Activated T-cell treated with anti-CD3 and anti-CD28 coated beads for 48 hours (primary cell): ENCODE measurements at places on chromosomes 13 and 19.

DNA sequence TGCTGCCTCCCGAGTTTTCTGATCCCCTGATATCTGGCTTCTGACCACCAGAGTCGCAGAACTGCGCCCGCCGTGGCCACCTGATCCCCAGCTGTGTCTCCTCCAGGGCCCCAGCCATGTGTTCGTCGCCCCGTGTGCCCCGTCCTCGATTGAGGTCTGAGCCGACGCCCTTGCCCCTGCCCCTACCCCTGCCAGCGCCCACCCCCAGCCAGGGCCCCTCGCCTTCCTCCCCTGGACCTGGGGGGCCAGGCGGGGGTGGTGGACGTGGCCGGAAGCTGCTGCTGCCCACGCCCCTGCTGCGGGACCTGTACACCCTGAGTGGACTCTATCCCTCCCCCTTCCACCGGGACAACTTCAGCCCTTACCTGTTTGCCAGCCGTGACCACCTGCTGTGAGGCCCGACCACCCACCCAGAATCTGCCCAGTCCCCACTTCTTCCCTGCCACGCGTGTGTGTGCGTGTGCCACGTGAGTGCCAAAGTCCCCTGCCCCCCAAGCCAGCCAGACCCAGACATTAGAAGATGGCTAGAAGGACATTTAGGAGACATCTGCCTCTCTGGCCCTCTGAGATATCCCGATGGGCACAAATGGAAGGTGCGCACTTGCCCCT, 9.2 kb downstream of the PLPPR2 start:
- DNase-seq: no peak

DNA sequence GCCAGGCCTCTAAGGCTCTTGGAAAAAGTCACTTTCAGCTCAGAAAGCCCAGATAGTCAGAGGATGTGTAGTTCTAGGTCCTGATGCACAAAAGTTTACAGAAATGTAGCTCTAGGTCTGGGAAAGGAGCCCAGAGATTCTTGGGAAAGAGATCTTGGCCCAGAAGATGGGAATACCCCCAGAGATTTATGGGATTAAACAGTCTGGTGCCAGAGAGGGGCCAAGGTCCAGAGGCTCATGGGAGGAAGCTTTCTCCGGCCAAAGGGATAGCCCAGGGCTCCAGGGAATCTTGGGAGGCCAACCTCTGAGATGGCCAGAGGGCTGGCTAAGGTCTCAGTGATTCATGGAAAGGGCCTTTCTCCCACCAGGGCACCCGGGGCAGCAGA, 15.2 kb downstream of the BCAT2 start:
- no peak for DNase-seq

- DNase-seq: no peak
Observed at GRCh38 chr19:34306213-34306661, 51.9 kb downstream of the GARRE1 start.

DNA sequence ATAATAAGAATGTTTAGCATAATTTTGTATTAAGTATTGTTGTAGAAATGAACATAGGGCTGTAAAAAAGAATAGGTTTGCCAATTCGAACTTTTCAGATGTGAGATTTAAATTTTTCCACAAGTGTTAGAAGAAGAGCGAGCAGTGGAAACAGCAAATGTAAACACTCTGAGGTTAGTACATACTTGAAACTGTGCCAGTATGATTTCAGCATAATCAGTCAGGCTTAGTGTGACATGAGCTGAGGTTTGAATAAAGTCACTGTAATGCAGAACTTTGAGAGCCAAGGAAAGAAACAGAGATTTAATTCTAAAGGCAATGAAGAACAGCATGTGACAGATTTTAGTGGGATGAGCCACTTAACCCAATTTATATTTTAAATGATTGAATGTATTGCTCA, 2166.4 kb downstream of the PCDH9 start:
- DNase-seq: no peak

DNA sequence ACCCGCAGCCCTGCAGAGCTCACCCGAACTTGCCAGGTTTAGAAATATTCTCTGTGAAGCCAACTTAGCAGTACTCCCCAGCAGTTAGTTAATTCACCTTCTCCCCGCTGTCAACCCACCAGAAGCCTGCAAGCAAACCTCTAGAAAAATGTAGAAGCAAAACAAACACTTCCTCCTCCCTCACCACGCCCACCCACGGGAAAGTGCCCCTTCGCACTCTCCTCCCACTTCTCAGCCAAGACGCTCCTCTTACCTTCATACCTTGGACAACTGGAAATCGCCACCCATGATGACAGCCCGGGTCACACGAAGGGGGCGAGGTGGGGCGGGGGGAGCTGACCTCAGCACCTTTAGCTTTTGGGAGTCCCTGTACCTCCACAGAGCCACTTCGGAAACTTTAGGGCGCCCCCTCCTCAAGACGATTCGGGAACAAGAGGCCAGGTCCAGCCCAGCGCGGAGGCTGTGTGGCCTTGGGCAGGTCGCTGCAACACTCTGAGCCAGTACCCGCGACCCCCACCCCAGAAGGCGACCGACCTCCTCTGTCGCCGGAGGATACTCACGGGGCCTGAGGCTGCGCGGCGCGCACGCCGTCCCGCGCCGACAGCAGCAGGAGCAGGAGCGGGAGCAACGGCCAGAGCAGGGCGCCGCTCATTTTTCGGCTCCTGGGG, 485 bp downstream of the CPAMD8 start:
- DNase-seq: no peak
